ENCODE measurements at places on chromosomes 3 and 15. TPM values are rescaled to one million over a fixed set of nuclear protein-coding genes. Genes with fewer than 3 reads are reported as not detected.

Gene ADAMTS17
- polyA plus RNA-seq = 2.1 TPM

Gene KNG1
- not detected for polyA plus RNA-seq

Gene XCR1
- not detected for polyA plus RNA-seq

Gene CDHR4
- not detected for polyA plus RNA-seq

Gene C3orf62
- polyA plus RNA-seq = 6.3 TPM

Gene CPA3
- polyA plus RNA-seq = not detected

Gene CAMK2N2
- 27.7 TPM for polyA plus RNA-seq

Gene MEX3B
- 3.7 TPM for polyA plus RNA-seq

Gene CDCP1
- 0.09 TPM for polyA plus RNA-seq

Gene CRYBG3
- 0.19 TPM for polyA plus RNA-seq
